ENCODE measurements at places on chromosomes 6 and 20.

GRCh38 chr6:146265056-146265455, 236.2 kb downstream of the GRM1 start:
- no peak for DNase-seq

DNA sequence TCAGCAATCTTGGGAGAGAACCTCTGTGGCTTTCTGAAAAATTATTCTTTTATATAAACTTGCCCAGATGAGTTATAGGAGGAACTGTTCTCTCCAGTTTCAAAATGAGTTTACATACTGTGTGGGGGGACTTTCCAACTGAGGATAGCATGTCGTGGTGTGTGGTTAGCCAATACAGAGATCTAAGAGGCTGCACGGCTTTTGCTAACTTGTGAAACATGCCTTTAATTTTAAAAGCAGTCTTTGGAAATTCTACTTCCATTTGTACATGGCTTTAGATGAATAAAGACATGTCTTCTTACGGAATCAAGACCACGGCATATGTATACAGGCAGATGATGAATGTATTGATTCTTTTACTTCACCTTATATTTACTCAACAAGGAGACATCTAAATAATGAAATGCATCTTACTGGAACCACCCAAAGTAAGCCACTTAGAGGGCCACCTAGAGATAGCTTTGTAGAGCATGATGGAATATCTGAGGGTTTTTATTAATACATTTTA, 39.8 kb downstream of the HIVEP1 start:
- DNase-seq = no peak

DNA sequence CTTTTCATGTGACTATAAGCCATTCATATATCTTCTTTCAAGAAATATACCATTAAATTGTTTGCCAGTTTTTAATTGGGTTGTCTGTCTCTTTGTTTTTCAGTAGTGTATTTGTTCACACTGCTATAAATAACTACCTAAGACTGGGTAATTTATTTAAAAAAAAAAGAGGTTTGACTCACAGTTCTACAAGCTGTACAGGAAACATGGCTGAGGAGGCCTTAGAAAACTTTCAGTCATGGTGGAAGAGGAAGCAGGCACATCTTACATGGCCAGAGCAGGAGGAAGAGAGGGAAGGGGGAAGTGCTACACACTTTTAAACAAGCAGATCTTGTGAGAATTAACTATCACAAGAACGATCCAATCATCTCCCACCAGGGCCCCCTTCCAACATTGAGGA, 255.3 kb downstream of the EPM2A start:
- no peak for DNase-seq

DNA sequence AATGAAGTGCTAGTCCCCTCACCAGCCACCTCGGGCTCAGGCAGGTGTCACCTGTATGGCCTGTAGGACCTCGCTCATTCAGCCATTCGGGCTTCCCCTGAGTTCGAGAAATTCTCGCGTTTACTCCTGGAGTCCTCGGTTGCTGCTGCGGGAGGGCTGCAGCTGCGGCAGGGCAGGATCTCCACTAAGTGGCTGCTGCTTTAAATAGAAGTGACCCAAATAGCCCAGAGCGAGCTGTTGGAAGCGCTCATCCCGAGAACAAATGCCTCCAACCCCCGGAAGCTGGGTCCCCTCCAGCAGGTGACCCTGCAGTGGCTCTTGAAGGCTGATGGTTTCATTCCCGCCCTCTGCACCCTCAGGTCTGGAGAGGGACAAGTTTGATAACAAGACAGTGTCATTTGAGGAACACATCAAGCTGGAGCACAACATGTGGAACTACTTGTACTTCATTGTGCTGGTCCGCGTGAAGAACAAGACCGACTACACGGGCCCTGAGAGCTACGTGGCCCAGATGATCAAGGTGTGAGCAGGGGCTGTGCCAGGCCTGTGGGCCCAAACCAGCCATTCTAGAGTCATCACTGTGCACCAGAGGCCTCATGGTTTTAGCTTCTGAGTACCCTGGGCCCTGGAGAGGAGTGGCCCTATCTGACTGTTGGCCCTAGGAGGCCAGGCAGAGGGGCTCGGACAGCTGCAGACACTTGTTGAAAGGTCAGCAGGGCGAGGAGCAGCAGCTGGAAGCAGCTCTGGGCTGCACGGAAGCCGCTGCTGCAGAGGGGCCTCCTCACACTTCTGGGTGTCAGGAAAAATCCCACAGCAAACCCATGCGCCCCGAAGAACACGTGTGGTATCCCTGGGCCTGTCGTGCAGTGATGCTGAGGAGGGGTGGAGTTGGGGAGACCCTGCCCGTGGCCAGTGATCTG, 18.1 kb downstream of the UQCC2 start:
- DNase-seq = no peak

GRCh38 chr6:158211273-158212055, 43.3 kb downstream of the GTF2H5 start:
- DNase-seq = no peak

DNA sequence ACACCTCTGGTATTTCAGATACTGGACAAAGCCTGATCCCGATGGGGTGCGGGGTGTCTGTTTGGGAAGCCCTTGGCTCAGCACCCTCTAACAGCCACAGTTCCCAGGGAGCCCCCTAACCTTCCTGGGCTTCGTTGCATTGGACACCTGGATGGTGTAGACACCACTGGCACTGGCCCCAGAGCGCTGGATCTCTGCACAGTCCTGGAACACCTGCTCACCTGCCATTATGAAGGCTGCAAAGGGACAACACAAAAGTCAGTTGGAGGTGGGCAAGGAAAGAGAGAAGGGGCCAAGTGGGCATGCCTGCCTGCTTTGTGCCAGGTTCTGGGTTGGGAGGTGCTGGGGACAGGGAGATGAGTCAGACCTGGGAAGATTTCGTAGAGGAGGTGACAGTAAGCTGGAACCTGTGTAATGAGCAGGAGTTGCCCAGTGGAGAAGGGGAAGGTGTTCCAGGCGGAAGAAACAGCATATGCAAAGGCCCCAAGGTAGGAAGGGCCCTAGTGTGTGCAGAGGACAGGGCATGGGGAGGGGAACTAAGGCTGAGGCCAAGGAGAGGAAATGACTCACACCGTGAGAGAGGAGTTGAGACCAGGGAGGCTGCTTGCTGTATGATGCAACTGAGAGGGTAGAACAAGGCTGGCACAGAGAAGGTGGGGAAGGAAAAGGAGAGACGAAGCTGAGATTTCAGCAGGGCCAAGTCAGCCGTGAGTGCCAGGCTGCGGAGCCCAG, 34.9 kb downstream of the ANGPT4 start:
- no peak for DNase-seq

DNA sequence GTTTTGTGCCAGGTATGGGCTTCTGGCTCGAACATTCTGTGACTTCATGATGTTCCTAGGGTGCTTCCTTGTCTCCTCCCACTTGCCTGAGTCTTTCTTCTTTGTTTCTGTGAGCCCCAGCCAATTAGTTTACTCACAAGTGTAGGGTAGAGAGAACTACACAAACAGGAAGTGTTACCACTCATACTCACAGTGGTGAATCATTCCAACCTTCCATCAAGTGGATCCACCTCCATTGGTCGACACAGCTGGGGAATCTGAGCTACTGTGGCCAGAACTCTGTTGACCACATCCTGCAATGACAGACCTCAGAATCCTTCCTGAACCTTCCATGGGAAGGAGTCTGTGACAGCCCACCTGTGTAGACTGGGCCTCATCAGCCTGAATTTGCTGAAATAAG, 76.8 kb downstream of the UNC5CL start:
- DNase-seq = no peak

GRCh38 chr20:23655491-23656211, 17.9 kb upstream of the CST3 start:
- peak; percentile 85 for DNase-seq

GRCh38 chr6:108031968-108032367, 42.6 kb downstream of the OSTM1 start:
- DNase-seq = no peak

All from sigmoid colon (tissue), 7 donors.